Effector memory CD8-positive, alpha-beta T cell (primary cell): ENCODE measurements at places on chromosomes 1 and 21.

- H3K4me3 ChIP-seq: no peak overlapping the region
- H3K27me3 ChIP-seq: peaks cover 49% of the 10 kb centered on the region
- DNase-seq: no peak
Measured at GRCh38 chr1:166705376-166706289, 133.6 kb upstream of the POGK start.

DNA sequence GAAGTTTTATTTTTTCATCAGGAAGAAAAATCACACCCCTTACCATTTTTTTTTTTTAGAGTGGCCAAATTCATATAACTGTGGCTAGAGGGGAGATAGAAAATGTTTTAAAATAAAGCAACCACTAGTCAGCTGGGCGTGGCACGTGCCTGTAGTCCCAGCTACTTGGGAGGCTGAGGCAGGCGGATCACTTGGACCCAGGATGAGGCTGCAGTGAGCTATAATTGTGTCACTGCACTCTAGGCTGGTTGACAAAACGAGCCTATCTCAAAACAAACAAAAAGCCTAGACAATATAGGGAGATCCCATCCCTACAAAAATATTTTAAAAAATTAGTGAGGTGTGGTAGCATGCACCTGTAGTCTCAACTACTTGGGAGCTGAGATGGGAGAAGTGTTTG lies 14.8 kb upstream of the BECN2 start:
- no peak overlapping the region for H3K4me3 ChIP-seq
- peaks cover 12% of the 10 kb centered on the region for H3K27me3 ChIP-seq
- H3K4me1 ChIP-seq: no peaks in the 10 kb centered on the region
- H3K27ac ChIP-seq: no peak overlapping the region
- H3K36me3 ChIP-seq: no peaks in the 10 kb centered on the region

GRCh38 chr1:9751971-9752370 lies 71.8 kb downstream of the CLSTN1 start:
- no peak overlapping the region for H3K4me3 ChIP-seq
- H3K4me1 ChIP-seq: peaks cover 8% of the 10 kb centered on the region
- peaks cover 58% of the 10 kb centered on the region for H3K36me3 ChIP-seq
- H3K27ac ChIP-seq: peak overlapping the region; percentile 31
- no peaks in the 10 kb centered on the region for H3K27me3 ChIP-seq
- DNase-seq: no peak

- no peak overlapping the region for H3K4me3 ChIP-seq
- H3K4me1 ChIP-seq: peaks cover 4% of the 10 kb centered on the region
- H3K27ac ChIP-seq: no peak overlapping the region
- no peaks in the 10 kb centered on the region for H3K36me3 ChIP-seq
Measured at GRCh38 chr1:207009182-207009850, 23.2 kb downstream of the C1orf116 start.

DNA sequence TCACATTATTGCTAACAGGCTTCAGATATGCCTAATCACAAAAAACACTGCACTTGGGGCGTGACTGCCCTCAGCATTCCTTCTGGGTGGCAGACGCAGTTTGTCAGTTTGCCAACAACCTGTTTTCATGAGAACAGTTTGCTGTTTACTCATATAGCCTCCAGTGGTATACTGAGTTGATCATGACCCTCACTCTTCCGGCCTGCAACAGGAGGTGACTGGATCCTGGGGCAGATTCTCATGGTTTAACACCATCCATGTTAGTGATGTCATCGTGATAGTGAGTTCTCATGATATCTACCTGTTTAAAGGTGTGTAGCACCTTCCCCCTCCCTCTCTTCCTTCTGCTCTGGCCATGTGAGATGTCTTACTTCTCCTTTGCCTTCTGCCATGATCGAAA lies 555.2 kb downstream of the PLPP3 start:
- H3K4me3 ChIP-seq: no peak overlapping the region
- H3K27me3 ChIP-seq: no peaks in the 10 kb centered on the region
- H3K36me3 ChIP-seq: no peaks in the 10 kb centered on the region
- no peak overlapping the region for H3K27ac ChIP-seq

DNA sequence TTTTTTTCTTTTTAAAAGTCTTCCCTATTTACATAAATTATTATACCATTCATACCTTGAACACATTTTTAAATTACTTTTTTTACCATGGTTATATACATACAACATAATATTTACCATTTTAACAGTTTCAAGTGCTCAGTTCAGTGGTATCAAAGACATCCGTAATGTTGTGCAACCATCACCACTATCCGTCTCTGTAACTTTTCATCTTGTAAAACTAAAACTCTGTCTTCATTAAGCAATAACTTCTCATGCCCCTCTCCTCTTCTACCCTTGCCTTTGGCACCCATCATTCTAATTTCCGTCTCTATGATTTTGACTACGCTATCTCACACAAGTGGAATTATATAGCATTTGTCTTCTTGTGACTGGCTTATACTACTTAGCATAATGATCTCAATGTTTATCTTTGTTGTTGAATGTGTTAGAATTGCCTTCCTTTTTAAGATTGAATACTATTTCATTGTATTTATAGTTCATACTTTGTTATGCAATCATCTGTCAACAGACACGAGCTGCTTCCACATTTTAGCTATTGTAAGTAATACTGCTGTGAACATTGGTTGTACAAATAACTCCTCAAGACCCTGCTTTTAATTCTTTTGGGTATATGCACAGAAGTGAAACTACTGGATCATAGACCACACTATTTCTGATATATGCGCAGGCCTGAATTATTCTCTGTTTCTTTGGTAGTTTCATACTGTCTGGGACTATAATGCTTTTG lies 689.5 kb upstream of the NCAM2 start:
- no peak overlapping the region for H3K27ac ChIP-seq
- no peak overlapping the region for H3K4me3 ChIP-seq
- no peak for DNase-seq
- no peaks in the 10 kb centered on the region for H3K4me1 ChIP-seq
